ENCODE measurements at places on chromosomes 1 and 21.
A peak's percentile ranks its signal among the peaks of the same experiment; 100 is the strongest.

DNA sequence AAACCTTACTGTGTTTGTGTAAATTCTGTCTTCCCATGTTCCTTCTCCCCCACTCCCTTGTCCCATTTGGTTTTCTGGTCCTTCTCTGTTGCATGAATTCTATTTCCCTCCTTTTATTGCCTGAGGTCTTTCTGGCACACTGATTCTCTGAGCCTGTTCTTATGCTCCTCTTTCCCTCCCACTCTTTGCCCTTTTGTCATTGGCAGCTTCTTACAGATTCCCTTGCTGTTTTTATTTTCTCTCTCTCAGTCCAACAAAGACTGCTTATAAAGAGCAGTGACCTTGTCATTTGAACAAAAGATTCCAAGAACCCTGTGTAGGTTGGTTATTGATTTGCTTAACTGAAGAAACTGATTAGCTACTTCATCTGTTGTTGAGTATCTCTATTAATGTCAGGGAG lies 49.7 kb downstream of the GPR52 start:
- no peak for DNase-seq

GRCh38 chr21:33202464-33203363 lies 27.0 kb upstream of the IFNAR2 start:
- peak; percentile 62 for DNase-seq

DNA sequence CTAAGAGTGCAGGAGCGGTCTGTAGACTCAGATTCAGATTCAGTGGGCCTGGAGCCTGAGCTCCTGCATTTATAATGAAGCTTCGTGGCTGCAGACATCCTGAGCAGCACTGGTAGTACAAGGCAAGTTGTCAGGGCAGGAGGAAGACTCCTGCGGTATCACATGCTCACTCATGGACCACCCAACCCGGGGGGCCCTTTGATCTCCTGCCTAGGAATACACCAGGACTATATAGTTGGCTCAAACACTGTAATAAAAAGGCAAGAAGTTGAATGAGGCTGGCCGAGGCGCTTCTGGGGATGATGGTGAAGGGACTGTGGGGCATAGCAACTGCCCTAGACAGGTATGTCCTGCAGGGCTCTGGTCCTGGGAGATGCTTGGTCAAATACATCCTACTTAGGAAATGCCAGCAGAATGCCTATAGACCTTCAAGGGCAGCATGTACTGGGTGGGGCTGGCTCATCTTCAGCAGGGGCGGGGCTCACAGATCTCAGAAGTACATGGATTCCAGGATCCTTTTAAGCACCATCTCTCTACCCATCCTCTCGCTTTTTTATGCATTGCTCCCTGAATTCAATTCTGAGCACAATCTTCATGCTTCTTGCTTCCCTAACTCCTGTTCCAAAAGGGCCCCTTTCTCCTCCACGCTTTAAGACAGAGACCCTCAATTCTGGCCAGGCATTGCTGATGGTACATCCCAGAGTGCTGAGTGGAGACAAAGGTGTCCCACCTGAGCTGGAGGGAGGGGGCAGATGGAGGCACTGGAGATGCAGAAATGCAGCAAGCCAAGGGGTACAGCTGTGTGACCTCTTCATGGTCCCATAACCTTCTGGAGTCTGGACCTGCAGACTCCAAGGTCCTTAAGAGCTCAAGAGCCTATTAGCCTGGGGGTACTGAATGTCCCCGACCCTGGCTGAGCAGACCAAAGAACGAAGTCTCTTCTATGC lies 2.1 kb upstream of the RAP1GAP start:
- no peak for DNase-seq

- no peak for DNase-seq
Measured at GRCh38 chr1:85283475-85284199, 7.2 kb upstream of the BCL10 start.

- DNase-seq, result no peak
Measured at GRCh38 chr1:172460887-172461315, 17.0 kb upstream of the PIGC start.

DNA sequence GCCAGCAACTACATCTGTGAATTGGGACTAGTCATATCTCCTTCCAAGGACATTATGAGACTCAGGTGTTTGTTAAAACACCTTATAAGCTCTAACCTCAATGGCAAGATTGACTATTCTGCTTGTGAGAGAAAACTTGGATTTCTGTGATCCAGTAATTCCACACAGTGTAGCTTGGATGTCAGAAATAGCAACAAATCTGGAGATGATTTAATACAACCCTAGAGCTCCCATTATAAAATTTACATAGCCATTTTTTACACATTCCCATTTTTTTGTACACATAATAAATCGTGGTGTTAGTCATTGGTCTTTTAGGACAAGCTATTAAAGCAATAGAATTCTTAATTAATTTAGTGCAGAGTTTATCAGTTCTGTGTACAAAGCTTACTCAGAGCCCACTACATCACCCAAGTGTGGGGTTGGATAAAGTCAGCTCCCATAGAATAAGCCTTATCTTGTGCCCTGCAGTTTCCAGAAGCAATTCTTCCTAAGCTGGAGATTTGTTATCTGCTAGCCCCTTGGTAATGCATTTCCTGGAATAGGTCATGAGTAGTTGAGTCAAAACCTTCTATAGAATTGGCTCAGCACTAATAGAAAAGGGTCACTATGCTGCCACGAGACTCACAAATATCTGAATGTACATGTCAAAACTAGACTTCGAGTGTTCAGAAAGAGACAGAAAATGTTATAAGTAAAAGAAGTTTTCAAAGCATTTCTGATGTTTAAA lies 434.0 kb upstream of the RUNX1 start:
- no peak for DNase-seq

GRCh38 chr1:56494306-56494705 lies 85.1 kb downstream of the PLPP3 start:
- no peak for DNase-seq

DNA sequence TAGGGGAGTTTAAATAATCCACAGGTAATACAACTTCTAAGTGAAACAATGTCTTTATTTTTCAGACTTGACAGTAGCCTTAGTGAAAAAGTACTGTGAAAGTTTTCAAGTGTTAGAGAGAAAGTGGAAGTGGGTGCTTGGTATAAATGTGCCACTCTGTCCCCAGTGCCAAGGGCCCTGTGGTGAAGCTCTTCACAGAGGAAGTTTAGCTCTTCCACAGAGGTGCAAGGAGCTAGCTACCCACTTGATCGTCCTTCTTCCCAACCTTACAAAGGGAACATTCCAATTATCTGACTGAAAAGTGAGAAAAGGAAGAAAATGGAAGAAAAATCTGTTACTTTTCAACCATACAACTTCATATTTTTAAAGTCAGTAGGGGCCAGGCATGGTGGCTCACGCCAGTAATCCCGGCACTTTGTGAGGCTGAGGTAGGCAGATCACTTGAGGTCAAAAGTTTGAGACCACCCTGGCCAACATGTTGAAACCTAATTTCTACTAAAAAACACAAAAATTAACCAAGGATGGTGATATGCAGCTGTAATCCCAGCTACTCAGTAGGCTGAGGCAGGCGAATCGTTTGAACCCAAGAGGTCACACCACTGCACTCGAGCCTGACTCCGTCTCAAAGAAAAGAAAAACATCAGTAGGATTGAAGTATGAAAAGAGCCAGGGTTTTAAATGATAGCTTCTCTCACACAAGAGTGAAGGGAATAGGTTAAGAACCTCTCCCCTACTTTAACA lies 41.0 kb upstream of the PTPRC start:
- DNase-seq, result no peak

GRCh38 chr1:247401310-247402119 lies 14.5 kb upstream of the NLRP3 start:
- DNase-seq, result peak; percentile 76

DNA sequence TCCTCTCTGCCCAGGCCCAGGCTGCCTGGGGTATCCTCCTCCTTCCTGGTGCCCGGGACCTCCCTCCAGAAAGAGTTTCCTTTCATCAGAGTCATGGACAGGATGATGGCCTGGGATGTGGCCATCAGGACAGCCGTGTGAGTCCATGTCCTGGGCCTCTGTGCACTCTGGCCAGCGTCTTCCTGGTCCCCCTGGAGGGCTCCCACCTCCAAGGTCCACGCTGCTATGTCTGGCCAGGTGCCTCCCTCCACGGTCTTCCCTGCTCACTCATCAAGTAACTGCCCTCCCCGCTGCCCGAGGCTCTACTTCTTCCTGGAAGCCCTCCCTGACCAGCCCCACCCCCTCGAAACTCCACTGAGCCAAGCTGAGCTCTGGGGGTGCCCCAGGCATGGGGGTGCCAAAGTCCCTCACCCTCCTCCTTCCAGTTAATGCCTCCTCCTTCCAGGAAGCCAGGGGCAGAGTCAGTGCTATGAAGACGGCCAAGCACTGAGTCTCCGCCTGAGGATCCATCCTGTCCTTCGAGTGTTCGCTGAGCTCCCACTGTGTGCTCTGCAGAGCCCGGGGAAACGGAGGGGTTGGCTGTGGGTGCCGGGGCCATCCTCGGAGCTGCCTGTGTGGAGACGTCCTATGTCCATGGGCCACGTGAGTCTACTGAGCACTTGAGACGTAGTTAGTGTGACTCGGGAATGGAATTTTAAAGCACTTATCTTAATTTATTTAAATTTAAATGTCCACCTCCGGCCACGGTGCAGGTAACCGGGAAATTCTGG lies 28.5 kb upstream of the TTC34 start:
- DNase-seq, result no peak

GRCh38 chr1:153390938-153391710 lies at the start of gene S100A8:
TSS of gene S100A8 (minus strand) at chr1:153391073. CDS start at chr1:153390535, 538 bp downstream.
- peak; percentile 95 for DNase-seq

GRCh38 chr1:110436635-110437034 lies 14.3 kb upstream of the PROK1 start:
- no peak for DNase-seq

GRCh38 chr1:51264451-51264850 lies 28.4 kb downstream of the RNF11 start:
- no peak for DNase-seq

GRCh38 chr1:912740-913301 lies 10.9 kb upstream of the SAMD11 start:
- no peak for DNase-seq

GRCh38 chr1:5845376-5845775 lies 146.8 kb downstream of the NPHP4 start:
- DNase-seq, result no peak

DNA sequence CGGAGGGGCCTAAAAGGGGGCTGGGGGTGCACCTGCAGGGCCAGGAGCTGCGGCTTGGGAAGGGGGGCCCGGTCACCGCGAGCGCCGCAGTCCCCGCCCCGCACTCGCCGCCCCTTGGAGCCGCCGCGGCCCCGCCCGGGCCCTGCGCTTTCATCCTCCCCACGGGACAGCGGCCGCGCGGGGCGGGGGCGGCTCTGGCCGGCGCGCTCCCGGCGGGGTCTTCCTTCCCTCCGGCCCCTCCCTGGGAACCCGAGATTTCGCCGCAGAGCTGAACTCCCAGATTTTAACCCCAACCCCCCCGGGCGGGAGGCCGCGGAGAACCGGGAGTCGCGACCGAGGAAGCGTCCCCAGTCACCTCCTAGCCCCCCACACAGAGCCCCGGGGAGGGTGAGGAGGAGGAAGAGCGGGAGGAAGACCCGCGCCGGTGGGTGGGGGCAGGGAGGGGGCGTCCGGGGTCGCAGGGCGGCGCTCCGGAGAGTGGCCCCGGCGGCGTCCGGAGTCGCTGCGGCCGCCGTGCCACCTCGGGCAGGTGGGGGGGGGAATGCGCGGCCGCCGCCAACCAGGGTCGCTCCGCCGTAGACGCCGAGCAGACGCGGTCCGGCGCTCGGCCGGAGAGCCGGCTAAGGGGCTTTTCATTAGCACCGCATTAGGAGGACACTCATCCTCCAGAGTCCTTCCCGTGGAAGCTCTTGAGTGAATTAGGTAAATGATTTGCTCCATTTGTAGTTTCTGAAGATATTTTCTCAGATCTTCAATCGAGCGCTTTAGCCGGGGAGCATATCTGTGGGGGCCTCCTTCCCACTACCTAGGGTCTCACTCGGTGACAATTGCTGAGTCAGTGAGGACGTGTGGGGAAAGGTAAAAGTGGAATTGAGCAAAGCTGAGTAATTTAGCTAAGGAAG lies 31.6 kb upstream of the NFIA start:
- DNase-seq, result no peak

DNA sequence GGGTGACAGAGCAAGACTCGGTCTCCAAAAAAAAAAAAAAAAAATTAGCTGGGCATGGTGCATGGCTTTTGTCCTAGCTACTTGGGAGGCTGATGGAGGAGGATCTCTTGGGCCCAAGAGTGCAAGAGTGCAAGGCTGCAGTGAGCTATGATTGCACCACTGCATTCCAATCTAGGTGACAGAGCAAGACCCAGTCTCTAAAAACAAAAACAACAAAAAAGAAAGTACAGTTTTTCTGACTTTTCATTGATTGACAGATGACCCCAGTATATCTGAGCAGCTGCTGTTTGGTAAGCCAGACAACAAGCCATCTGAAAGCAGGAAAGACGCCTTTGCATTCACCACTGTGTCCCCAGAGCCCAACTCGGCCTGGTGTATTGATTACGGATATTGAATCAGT lies 10.9 kb upstream of the DPT start:
- no peak for DNase-seq

- DNase-seq, result no peak
Measured at GRCh38 chr1:53769780-53770179, 30.8 kb upstream of the GLIS1 start.

- DNase-seq, result no peak
Measured at GRCh38 chr1:108962681-108963051, 618 bp downstream of the CLCC1 start.

GRCh38 chr1:206430031-206430983 lies 40.0 kb upstream of the IKBKE start:
- no peak for DNase-seq

- DNase-seq, result no peak
Measured at GRCh38 chr1:59903141-59903754, 23.3 kb downstream of the CYP2J2 start.

GRCh38 chr1:197857477-197857876 lies 45.0 kb upstream of the C1orf53 start:
- no peak for DNase-seq

DNA sequence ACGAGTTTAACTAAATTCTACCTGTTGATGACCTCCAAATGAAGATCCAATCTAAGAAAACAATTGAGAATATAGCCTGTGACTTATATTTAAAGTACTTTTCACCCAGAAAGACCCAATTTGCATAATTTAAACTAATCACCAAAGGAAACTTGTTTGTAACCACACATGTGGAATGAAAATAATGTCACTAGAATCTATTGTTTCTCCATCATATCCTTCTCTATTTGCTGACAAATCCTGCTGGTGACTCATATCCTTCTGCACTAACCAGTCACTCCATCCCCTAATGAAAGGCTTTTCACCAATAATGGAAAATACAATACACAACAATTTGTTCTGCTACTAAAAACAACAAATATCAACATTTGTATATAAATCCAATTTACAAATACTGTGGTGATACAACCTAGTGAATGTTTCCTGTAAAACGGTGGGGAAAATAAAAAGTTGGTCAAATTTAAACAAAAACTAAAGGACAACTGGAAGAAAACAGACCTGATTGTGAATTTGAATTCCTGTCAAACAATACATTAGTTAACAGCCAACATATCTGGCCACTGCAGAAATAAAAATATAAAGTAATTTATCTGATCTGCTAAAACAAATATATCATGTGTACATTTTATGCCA lies 6.5 kb downstream of the PTP4A2 start:
- DNase-seq, result peak; percentile 64

Measured in CD14-positive monocyte (primary cell).